ENCODE measurements at places on chromosomes 11 and 22.

DNA sequence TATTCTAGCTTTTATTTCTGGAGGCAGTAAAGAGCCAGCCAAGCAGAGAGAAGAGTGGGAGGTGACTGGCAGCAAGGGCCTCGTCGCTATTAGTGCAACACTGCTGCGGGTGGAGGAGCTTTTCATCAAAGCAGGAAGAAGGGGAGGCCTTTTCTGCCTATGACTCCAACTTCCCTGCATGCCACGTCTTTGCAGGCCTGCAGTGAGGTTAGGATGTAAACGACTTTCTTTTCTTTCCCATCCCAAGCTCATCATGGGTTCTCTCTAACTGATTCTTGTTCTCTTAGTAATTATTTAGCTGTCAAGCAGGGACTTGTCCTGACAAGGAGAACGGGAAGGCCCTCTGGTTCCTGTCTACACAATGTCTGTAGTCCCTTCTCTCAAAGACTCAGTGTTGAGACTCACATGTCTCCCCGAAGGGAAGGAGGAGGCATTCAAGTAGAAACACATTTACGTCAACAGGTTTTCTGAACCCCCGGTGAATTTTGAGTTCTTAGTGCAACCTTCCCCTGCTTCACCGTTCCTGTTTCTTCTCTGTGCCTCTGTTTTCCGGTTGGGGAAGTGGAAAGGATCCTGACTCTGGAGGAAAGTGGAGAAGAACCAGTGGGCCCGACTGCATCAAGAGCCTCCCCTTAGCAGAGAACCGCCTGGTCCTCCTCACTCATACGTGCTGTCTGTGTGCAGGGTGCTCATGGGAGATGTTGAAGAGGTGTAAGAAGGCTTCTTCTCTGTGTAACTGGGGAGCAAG is 56.9 kb downstream of the PACS1 start:
- peak; percentile 71 for DNase-seq

GRCh38 chr11:81967242-81967641 is 766.4 kb downstream of the FAM181B start:
- DNase-seq = no peak

- DNase-seq = no peak
These were observed 40.5 kb downstream of the TPCN2 start for GRCh38 chr11:69089258-69089657.

DNA sequence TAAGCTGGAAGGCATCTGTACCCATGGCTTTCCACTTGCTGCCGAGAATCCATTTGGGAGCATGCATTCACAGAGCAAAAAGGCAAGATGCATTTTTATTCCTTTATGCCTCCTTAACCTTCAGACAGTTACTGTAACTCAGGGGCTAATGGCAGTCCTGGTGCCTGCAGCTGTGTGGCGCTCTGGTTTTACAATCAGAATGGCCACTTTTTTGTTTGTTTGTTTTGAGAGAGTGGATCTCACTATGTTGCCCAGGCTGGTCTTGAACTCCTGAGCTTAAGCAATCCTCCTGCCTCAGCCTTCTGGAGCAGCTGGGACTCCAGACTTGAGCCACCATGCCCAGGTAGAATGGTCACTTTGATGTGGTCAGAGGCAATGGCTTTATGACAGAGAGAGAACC is 101.8 kb downstream of the NAV2 start:
- no peak for DNase-seq
